Skeletal muscle cell (primary cell): ENCODE measurements at places on chromosomes 11 and 22.

DNA sequence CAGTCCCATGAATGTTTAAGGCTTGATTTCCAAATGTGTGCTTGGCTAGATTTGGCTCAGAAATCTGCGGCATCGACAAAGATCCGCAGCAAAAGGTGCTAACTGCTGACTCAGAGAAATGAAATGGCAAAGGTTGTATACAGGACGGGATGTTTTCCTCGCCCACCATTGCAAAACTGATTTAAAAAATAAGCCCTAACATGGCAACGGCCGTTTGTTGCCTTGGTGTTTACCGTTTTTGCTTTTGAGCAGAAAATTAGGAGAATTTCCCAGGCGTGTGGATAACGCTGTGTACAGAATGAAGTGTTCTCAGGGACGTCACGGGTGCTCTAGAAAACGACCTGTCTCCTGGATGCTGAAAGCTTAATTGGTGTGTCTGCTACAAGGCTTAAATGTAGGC, 70.2 kb downstream of the ARHGAP8 start:
- no peak for DNase-seq

DNA sequence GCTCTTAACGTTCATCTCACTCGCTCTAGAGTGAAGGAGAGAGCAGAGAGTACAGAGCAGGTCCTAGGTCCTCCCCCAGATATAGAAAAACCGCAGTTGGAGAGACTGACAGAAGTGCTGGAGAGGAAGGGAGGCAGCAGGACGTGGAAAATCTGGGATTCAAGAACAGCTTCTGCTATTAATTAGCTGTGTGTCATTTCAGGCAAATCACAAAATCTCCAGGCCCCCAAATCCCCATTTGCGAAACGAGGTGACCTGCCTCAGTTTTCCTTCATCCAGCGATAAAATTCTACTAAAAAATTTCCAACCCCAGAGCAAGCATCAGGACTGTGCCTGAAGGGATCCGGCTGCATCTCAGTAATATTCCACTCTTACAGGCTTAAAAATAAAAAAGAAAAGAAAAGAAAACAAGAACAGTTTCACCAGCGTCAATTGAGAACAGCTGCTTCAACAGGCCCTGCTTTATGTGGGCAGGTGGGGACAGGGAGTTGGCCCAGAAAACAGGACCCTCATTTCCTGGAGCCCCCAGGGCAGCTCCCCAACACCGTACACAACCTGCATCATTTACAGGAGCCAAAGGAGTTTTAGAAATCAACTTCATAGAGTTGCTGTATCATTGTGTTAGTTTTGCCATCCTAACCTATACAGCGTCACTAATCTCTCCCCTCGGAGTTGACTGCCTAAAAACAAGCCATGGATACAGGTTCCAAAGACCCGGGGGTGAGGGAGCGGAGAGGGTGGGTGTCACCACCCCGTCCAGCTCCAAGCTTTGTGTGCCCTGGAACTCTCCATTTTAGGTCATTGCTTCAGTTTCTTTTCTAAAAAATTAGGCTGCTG, 2.3 kb upstream of the MALAT1 start:
- DNase-seq: no peak

- no peak for DNase-seq
These were observed 19.3 kb upstream of the CD5 start for GRCh38 chr11:61082931-61083531.

DNA sequence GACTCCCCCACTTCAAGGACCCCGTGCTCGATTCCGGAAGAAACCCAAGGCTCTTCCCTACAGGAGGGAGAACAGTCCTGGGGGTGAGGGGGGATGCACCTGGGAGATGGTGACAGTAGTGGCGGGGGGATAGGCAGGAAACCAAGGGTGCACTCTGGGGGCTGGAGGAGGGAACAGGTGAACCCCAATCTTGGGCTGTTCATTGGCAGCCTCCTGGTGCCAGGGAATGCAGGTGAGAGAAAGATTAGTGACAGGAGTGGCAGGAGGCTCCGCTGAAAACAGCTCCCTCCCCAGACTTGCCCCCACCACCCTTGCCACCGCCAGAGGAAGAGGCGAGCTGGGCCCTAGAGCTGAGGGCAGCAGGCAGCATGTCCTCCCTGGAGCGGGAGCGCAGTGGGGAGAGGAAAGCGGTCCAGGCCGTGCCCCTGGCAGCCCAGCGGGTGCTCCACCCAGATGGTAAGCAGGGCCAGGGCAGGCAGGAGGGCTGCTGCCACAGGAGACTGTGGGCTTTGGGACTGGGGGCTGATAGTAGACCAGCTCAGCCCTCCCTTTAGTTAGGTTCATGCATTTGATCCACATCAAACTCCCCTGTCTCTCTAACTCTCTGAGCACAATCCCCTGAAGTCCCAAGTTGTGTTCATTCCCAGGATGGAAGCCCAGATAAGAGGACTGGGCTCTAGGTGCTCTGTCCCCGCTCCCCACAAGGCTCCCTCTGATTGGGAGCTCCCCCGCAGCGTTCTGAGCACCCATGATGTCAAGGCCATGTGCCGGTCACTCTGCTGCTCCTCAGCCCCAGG, 14.5 kb downstream of the ROBO3 start:
- DNase-seq: no peak

DNA sequence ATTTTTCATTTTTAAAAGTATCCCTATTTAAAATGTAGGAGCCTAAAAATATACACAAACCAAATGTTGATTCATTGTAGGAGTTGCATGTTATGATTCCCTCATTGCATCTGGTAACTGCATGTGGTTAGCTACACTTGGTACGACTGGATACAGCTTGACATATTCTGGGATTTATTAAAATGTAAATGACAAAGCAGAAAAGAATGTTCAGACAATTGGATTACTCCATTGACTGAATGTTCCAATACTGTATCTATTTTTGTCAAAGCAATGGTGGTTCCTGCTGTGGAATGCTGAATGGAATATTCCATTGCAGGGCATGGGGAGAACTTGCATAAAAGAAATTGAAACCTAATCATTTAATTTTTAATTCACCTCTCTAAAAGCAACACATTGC, 30.8 kb downstream of the BLID start:
- peak; percentile 87 for DNase-seq

- DNase-seq: no peak
These were observed 82.2 kb upstream of the GRK3 start for GRCh38 chr22:25482091-25482760.

DNA sequence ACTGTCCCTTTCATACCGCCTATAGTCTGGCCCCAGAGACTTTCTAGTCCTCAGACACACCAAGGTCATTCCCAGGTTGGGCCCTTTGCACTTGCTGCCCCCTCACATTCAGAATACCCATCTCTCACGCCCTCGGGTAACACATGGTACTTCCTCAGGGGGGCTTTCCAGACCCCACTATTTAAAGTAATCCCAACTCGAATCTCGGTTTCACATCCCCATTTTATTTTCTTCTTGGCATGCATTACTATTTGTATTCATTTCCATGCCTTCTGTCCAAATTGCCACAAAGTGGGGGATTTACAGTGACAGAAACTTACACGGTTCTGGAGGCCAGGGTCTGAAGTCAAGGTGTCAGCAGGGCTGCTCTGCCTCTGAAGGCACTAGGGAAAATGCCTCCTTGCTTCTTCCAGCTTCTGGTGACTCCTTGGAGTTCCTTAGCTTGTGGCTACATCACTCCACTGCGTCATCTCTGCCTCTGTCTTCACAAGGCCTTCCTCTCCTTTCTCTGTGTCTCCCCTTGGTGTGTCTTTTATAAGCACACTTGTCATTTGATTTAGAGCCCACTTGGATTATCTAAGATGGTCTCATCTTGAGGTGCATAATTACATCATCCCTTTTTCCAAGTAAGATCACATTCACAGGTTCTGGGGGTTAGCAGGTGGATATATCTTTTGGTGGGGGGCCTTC, 15.1 kb downstream of the RCN1 start:
- DNase-seq: no peak

DNA sequence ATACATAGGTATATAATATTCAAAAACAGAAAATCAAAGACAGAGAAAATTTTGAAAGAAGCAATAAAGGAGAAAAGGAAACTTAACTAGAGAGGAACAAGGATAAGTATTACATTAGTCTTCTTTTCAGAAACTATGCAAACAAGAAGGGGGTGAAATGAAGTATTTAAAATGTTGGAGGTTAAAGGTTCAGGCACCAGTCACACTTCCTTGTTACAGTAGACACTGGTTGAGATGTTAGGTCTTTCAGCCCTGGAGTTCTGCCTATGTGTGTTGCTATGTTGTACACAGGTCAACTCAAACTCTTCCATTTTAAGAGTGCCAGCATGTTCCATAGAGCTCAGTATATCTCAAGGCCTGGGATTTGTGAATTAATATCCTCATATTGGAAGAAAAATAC, 6.0 kb upstream of the MS4A4A start:
- no peak for DNase-seq

- DNase-seq: no peak
These were observed 7.3 kb downstream of the INS start for GRCh38 chr11:2153581-2154194.

GRCh38 chr11:76233196-76233921, 27.1 kb upstream of the WNT11 start:
- DNase-seq: no peak

- DNase-seq: peak; percentile 30
These were observed 8.4 kb upstream of the SLC22A8 start for GRCh38 chr11:63023841-63024648.

DNA sequence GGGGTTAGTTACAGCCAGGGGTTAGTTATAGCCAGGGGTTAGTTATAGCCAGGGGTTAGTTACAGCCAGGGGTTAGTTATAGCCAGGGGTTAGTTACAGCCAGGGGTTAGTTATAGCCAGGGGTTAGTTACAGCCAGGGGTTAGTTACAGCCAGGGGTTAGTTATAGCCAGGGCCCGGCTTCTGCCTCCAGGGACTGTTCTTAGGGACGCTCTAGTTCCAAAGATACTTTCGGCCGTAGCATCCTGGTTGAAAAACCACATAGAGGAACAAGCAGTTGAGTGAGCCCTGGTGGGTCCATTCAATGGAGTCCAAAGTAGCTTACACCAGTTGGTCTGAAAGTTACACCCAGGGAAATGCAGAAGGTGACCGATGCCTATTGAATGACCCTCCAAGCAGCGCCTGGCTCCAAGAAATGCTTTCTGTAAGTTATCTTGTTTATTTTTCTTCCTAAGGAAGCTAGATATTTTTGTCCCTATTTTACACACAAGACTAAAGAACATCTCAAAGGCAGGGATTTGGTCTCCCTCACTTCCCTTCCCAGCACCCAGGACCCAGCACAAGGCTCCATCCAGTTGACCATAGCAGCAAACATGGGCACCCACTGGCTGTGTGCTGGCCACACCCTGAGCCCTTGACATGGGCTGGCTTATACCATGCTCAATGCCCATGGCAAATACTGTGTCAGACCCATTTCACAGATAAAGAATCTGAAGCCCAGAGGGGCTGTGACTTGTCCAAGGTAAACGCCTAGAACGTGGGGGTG, 49.7 kb upstream of the SHISAL1 start:
- DNase-seq: no peak

DNA sequence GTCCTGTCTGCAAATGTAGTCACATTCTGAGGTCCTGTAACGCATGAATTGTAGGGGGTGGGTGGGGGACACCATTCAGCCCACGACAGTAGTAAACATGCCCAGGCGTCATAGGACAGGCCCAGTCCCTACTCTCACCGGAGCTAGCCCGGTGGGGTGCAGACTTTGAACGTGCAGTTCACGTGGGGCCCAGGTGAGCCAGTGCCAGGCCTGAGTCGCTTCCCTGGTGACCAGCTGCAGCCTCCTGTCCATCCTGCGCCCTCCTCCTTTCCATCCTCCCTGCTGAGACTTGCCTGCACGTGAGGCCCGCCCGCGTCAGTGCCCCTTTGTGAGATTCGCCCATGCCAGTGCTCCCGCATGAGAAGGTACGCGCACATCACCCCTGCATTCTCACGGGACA, 116.8 kb downstream of the WNT7B start:
- no peak for DNase-seq

- DNase-seq: no peak
These were observed 14.1 kb downstream of the MIAT start for GRCh38 chr22:26671317-26672059.

DNA sequence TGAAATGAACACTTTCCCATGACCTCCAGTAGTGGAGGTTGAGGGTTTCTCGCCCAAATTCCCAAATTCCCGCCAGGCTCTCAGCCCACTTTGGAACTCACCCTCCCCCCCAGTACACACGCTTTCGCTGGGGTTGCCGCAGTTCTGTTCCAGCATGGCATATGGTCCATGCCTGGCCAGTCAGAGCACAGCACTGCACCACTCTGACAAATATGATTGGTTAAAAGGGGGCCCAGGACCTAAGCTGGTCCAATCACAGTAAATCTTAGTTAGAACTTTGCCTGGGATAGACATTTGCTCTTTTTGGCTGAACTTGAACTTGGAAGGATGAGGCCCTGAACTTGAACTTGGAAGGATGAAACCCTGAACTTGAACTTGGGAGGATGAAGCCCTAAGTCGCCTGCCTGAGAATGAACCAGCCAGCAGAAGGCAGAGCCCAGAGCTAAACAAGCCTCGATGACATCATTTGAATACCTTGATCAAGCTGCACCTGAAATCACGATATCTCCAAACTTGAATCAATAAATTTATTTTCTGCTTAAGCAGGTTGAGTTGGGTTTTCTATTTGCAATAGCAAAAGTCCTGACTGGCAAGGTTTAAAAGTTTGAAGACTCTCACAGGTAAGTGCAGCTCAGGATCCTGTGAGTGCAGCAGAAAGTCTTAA, 12.6 kb upstream of the SSTR3 start:
- DNase-seq: no peak

DNA sequence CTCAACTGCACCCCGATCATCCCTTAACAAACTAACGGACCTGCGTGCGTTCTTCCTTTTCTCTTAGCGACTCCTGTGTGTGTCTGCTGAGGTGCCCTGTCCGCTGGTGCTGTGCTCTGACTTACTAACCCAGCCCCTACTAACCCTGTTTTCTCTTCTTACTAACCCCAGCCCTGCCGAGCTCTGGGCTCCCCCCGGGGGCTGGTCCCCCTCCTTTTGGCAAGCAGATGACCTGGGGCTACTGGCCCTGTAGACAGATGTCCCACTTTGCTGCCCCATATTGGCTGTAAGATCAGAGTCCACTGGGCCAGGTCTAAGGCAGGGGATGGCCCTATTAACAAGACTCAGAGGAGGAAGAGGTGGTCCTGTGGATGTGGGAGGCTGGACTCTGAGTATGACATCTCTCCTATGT, 14.7 kb downstream of the MIAT start:
- no peak for DNase-seq

DNA sequence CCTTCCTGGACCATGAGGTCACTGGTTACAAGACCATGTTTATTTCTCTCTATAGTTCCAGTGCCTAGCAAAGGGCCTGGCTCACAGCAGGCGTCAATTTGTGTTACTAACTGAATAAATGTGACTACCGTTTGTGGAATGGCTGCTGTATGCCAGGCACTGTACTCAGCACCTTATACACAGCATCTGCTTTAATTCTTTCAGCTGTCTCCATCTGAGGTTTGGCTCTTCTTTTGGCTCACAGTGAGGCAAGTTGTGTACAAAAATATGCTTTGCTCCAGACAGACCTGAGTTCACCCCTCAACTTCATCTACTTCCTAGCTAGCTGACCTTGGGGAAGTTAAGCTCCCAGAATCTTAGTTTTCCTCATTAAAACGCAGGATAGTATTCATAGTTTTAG, 75.3 kb upstream of the PHOX2A start:
- no peak for DNase-seq

- DNase-seq: no peak
These were observed 107.5 kb downstream of the PKNOX2 start for GRCh38 chr11:125272092-125272491.

GRCh38 chr11:15483205-15483604, 368.5 kb downstream of the INSC start:
- no peak for DNase-seq
